Right hindlimb (tissue), 1 donor: ENCODE measurements at places on chromosomes 16 and 17.

- DNase-seq, result no peak
Measured at GRCh38 chr17:61581611-61582349, 9.2 kb downstream of the NACA2 start.

DNA sequence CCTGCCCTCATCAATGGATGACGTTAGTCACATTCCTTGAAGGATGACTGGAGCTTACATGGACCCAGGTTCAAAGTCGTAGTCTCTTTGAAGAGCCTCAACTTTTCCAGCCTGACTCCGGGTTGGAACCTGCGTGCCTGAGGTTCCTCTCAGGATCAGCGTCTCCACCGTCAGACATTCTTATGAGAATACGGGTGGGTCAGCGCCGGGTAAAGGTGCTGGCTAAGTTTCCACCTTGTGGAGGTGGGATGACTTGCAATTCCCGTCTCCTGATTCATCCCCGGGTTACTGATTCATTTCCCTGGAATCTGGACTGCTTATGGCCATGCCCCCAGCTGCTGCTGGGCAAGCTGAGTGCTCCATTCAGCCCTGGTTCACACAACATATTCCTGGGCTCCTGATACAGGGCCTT is 38.9 kb upstream of the CMIP start:
- DNase-seq, result no peak

DNA sequence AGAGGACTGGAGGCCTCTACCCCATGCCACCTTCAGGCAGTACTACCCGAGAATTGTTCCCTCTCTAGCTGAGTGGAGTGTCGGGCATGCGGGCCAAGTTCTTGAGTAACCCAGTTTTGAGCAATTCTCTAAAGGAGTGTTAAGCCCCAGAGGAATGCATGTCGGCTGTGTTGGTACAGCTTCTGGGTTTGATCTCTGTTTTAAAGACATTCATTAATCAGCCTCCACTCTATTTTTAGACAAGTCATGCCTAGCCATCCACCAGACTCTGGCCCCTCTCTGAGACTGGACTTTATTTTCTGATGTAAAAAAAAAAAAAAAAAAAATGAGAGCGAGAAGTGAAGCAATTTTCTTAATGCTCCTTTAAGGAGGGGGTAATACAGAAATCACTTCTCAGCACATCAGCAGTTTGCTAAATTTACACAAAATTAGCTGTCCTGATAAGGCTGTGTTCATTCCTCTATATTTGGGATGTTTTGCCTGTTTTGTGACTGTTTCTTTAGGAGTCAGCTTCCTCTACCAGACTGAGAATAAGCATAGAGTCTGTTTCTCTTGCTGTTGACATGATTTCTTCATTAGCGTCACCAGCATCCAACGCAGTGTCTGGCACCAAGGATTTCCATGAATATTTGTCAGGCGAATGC is 88.7 kb downstream of the AXIN2 start:
- DNase-seq, result no peak

DNA sequence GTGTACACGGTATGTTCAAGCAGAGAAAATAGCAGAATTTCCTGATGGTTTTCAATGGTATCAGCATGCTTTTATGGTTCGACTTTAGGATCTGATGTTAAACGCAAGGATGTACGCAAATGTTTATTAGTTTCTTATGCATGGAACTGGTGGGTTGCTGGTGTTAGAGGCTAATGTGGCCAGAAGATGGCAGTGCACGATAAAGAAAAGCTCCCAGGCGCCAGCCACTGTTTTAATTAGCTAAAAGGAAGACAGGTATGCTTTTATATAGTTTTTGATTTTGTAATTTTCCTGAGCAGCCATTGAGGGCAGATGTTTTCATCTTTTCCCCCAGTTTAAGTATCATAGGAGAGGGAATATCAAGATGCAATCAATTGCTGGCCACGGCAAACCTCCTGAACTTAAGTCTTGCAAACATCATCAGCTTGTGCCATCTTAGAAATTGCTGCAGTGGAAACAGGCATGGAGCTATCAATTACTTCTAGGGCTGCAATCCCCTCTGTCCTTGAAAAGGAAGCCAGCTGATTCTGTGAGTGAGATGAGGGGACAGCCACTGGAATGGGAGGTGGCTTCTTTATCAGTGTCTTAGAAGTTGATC is 648.5 kb upstream of the RBFOX1 start:
- DNase-seq, result no peak

GRCh38 chr17:68662037-68662432 is 60.9 kb upstream of the FAM20A start:
- DNase-seq, result no peak
